ENCODE measurements at places on chromosomes 1 and 21. TPM values are rescaled to one million over a fixed set of nuclear protein-coding genes. Genes with fewer than 3 reads are reported as not detected.

Gene OLIG1
- total RNA-seq, result not detected

Gene RASSF5
- 22.8 TPM for total RNA-seq

DNA sequence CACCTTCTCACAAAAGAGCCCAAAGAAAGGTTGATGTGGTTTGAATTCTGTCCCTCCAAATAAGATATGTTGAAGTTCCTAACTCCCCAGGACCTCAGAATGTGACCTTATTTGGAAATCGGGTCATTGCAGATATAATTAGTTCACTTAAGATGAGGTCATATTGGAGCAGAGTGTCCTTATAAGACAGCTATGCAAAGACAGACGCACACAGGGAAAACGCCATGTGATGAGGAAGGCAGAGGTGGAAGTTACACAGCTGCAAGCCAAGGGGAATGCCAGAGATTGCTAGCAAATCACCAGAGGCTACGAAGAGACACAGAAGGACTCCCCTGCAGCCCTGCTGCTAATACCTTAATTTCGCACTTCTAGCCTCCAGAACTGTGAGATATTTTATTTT, 5.2 kb upstream of the ABCB10 start:
- no peak for DNase-seq

DNA sequence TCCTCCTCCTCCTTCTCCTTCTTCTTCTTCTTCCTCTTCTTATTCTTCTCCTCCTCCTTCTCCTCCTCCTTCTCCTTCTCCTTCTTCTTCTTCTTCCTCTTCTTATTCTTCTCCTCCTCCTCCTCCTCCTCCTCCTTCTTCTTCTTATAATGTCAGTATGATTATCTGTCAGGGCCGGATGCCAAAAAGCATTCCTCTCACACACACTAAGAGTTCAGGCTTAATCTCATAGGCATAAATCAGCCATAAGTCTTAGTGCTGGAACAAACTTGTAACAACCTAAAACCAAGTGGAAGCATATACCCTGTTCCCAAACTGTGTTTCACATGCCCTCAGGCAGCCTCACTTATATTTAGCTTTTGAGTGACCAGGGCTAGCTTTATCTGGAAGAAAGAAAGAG, 240.3 kb downstream of the LMX1A start:
- no peak for DNase-seq

GRCh38 chr1:175157200-175157599, 35.4 kb downstream of the KIAA0040 start:
- no peak for DNase-seq

- no peak for DNase-seq
Observed at GRCh38 chr1:71054791-71055190, 7.2 kb upstream of the PTGER3 start.

DNA sequence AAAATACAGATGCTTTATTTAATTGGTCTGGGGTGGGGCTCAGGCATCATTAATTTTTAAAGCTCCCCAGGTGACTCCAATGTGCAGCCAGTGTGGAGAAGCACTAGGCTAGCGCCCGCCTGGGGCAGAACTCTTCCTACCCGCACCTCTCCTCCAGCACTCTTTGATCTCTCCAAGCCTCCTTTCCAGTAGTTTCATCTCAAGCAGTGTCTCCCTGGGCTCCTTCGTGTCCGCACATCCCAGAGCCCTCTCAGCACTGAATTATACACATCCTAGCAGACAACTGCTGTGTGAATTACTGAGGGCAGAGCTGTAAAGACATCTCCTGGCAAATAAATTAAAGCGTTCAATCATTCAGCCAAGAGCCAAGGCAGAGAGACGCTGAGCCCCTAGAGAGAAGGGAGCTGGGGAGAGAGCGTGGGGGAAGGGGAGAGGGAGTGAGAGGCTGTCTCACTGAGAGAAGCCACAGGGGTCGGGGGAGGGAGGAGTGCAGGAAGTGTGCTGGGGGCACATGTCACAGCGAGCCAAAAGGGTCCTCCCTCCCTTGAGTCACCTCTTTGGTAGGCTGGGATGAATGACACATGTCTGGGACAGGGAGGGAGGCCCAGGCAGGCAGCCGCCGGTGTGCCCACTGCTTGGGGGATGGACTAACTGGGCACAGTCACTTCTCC, 21.0 kb upstream of the PARP1 start:
- DNase-seq, result no peak

GRCh38 chr1:192053531-192053971, 104.7 kb upstream of the RGS18 start:
- DNase-seq, result no peak

GRCh38 chr1:160066829-160067745, 2.9 kb downstream of the KCNJ10 start:
- DNase-seq, result no peak

DNA sequence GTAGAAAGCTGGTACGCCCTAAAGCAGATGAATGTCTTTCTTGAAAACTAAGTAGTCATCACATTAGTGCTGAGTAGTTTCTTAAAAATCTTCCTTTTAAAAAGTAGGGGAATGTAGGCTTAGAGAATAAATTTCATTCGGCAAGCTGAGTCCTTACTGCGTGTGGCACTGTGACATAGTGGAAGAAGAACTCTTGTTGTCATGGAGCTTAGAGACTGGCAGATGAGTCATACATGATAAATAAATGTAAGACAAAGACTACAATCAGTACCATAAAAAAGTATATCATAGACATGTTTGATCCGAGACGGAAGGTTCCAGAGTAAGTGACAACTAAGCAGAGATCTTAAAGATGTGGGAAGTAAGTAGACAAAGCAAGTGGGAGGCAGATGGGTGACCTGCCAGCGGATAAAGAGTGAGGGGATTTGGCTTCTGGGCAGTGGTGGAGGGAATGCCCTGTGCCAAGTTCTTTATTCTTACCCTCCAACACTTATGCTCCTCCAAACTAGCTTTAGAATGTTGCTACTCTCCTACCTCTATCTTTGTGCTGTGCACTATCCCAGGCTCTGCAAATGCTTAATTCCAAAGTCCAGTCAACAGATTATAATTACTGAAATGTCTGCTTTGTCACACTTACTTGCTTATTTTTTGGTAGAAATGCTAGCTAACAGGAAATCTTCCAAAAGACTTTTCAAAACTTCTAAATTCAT, 608.5 kb upstream of the USP24 start:
- DNase-seq, result no peak

DNA sequence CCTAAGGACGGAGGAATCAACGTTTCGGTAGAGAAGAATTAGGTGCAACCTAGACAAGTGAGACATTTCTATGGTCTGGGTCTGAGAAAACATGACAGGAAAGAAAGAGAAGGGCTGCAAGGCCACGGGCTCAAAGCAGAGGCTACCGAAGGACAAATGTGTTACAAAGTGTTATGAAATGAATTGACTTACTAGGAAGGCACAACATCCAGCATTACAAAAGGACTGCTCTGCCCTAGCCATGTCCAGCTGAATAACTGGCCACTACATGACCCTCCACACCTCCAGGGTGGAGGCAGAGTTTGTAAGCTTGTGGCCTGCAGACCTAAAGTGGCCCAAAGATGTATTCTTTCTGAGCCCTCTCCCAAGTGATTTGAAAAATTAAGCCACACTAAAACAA, 133.6 kb downstream of the GDAP2 start:
- DNase-seq, result no peak

GRCh38 chr1:62597281-62597680, at the start of gene ANGPTL3:
ANGPTL3 (plus strand) TSS chr1:62597520; CDS start chr1:62597567, 47 bp downstream.
- DNase-seq, result no peak

GRCh38 chr1:1116701-1117468, 996 bp upstream of the C1orf159 start:
- no peak for DNase-seq

DNA sequence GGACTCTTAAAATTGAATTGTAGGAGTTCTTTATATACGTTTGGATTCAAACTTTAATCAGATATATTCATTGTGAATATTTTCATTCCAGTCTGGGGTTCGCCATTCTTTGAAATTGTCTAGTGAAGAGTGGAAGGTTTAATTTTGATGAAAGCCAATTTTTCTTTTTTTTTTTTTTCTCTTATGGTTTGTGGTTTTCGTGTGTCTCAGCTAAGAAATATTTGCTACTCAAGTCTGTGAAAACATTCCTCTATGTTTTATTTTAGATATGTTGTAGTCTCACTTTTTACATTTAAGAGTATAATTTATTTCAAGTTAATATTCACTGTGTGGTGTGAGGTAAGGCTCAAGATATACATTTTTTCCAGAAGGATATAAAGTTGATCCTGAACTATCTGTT, 220.5 kb downstream of the KCNT2 start:
- no peak for DNase-seq

DNA sequence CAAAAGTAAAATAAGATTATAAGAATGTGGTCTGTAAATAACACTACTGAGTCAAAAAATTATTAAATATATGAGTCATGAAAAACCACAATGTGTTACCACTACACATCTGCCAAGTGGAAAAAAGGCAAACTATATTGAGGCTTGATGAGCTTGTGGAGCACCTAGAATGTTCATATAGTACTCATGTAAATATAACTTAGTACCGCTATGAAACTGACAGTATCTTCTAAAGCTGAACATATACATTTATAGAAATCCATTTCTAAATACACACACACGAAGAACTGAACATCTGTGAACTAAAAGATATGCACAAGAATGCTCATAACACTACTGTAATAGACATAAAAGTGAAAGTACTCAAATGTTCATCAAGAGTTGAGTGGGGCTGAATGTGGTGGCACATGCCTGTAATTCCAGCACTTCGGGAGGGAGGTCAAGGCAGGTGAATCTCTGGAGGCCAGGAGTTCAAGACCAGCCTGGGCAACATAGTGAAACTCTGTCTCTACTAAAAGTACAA, 18.5 kb upstream of the GBP3 start:
- no peak for DNase-seq

Gene GNG4
- total RNA-seq, result not detected

Gene CDK18
- 18.6 TPM for total RNA-seq

- no peak for DNase-seq
Observed at GRCh38 chr1:163055005-163055404, 14.2 kb upstream of the RGS4 start.

DNA sequence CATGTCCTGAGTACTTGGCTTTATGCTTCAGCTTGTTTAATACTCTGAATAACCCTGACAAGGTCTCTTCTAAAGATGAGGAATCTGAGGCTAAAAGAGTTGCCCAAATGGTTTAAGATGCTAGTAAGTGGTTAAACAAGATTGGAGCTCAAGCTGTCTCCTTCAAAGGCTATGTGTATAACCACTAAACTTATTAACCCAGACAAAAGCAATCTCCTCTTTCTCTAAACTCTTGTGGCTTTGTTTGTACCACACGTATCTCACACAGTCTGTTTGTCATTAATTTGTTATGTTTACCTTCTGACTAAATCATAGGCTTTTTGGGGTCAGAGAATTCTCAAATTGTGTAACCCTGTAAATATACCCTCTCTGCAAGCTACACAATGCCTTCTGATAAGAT, 89.9 kb downstream of the HMCN1 start:
- DNase-seq, result no peak

DNA sequence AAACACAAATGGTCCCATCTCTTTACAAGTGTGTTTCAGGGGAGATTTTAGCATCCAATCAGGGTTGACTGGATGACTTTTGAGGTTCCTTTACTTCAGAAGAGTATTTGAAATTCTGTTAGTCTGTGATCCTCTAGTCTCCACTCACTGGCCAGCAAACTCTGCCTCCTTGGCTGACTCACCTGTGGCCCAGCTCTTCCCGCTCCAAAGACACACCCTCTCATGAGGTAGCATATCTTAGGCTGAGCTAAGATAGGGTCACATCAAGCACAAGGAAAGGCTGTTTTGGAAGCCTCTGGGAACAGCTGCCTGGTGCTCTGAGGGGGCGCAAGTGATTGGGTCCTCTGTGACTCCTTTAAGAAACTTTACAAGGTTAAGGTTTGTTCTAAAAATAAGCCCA, 102.3 kb upstream of the FGGY start:
- no peak for DNase-seq

GRCh38 chr21:45825219-45825618, 156.4 kb upstream of the COL6A1 start:
- DNase-seq, result no peak

DNA sequence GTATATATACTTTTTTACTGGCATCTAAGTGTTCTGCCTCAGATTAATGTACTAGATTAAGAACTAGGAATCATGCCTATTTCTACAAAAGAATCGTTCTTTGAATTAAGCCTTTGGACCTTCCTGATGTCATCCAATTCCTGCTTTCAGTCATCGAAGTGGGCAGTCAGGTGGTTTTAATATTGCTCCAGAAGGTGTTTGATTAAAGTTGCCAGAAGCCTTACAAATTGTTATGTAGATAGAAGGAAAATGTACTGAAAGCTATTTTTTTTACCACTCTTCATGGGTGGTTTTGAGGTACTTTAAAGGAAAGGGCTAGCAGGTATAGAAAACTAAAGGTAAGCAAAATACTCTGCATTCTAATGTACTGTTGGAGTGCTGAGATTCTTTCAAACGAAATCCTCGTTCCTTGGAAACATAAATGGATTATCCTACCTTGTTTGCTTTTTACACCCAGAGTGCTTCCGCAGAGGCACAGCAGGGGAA, 716 bp downstream of the CTBS start:
- no peak for DNase-seq

- peak; percentile 26 for DNase-seq
Observed at GRCh38 chr1:12153181-12153785, 13.5 kb upstream of the TNFRSF1B start.

GRCh38 chr1:34864759-34865158, 5.2 kb upstream of the SMIM12 start:
- no peak for DNase-seq

Gene RPE65
- total RNA-seq, result not detected

Gene ANKRD65
- total RNA-seq, result not detected

DNA sequence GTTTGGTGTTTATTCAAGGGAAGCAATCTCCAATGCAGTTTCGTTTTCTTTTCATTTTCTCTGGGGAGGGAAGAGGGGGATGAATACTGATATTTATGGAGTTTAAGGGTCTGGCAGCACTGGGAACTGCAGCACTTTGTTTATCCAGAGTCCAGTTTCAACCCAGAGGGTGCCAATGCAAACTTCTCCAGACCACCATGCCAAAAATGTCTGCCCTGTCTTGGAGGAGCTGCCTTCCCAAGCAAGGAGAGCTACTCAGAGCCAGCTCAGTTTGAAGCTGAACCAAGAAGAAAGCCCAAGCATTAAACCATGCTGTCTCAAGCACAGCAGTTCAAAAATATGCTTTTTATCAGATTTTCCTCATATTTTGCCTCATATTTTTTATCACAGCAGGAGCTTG, 589.7 kb downstream of the LMO4 start:
- no peak for DNase-seq

Gene OR2G6
- not detected for total RNA-seq

GRCh38 chr1:198763298-198763714, 124.5 kb downstream of the PTPRC start:
- no peak for DNase-seq

DNA sequence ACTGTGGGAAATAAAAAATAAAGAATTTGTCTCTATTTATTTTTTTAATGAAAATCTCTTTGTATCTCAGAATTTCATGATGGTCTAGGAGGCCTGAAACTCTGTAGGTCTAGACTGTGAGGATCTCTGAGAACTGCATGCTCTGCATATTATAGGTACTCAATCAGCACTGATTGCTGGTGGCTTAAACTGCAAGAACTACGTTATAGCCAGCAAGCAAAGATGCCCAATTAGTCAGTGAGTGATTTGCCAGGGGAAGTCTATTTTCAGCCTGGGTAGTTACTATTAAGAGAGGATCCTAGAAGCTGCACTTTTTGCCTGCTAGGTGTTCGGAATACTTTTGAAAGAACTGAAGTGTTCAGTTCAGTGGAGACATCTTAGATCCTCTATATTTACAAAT, 87.4 kb downstream of the GPR52 start:
- no peak for DNase-seq

- DNase-seq, result no peak
Observed at GRCh38 chr1:106846656-106847055, 209.8 kb upstream of the PRMT6 start.
